ENCODE measurements at places on chromosomes 5 and 9. TPM values are rescaled to one million over a fixed set of nuclear protein-coding genes. Genes with fewer than 3 reads are reported as not detected.

The WDR31 gene
- 7.7 TPM for polyA plus RNA-seq

The DOCK2 gene
- polyA plus RNA-seq = 2.6 TPM

The LHX3 gene
- polyA plus RNA-seq = not detected

The DDX31 gene
- 18.9 TPM for polyA plus RNA-seq

The PLAC8L1 gene
- polyA plus RNA-seq = 2.4 TPM

The CNTFR gene
- polyA plus RNA-seq = 34.6 TPM

The KLF4 gene
- polyA plus RNA-seq = 6.4 TPM

The GLDC gene
- 22.4 TPM for polyA plus RNA-seq

The PCDHB3 gene
- polyA plus RNA-seq = 2.3 TPM

The ZER1 gene
- polyA plus RNA-seq = 31.3 TPM

The ADAMTS19 gene
- polyA plus RNA-seq = 6.8 TPM

The SLC6A3 gene
- polyA plus RNA-seq = 0.60 TPM

The SLC2A8 gene
- 19.9 TPM for polyA plus RNA-seq

The PCDHGA4 gene
- polyA plus RNA-seq = 2.6 TPM

Data from left kidney (tissue), 8 donors.